ENCODE measurements at places on chromosomes 16 and 17. TPM values are rescaled to one million over a fixed set of nuclear protein-coding genes. Genes with fewer than 3 reads are reported as not detected.

Gene KIF18B
- total RNA-seq: 40.3 TPM

Gene WDR59
- total RNA-seq: 29.8 TPM

Gene MT4
- not detected for total RNA-seq

Gene NOG
- total RNA-seq: 0.78 TPM

Gene CD2BP2
- total RNA-seq: 66.8 TPM

Gene NPIPB9
- 2.5 TPM for total RNA-seq

Gene MT1F
- total RNA-seq: 29.3 TPM

Gene ANKFN1
- not detected for total RNA-seq

Gene MT1H
- not detected for total RNA-seq

Gene SULT1A2
- total RNA-seq: 0.19 TPM

Gene CDK3
- total RNA-seq: 4.6 TPM

Gene LRRC37A2
- total RNA-seq: 3.1 TPM

Gene HOXB4
- 0.06 TPM for total RNA-seq

Gene SLC16A13
- total RNA-seq: 7.5 TPM

Gene PYY
- not detected for total RNA-seq

Gene TOM1L1
- total RNA-seq: 34.4 TPM

Gene PRRT2
- 0.28 TPM for total RNA-seq

Gene FAM171A2
- 2.5 TPM for total RNA-seq

Gene LASP1
- 238 TPM for total RNA-seq

Gene CHD9NB
- 1.1 TPM for total RNA-seq

Gene CNGB1
- total RNA-seq: 0.49 TPM

Gene ABCC6
- 0.95 TPM for total RNA-seq

Gene FOXC2
- 4.9 TPM for total RNA-seq

Gene MRPS23
- total RNA-seq: 179 TPM

Gene ANKRD11
- total RNA-seq: 111 TPM

Gene PDE6G
- total RNA-seq: 2.0 TPM

Gene CCT6B
- total RNA-seq: 1.4 TPM

Gene EXOC3L1
- 0.29 TPM for total RNA-seq

Gene FBXO31
- 25.1 TPM for total RNA-seq

Gene PPP1R27
- total RNA-seq: 0.39 TPM

Gene NDUFAF8
- 232 TPM for total RNA-seq

Gene FOXF1
- not detected for total RNA-seq

Gene KRT39
- not detected for total RNA-seq

Gene KCNJ16
- 0.21 TPM for total RNA-seq

Gene GNG13
- total RNA-seq: not detected

Gene ZNF287
- total RNA-seq: 13.7 TPM

Gene NUDT16L1
- total RNA-seq: 26.7 TPM

Gene STH
- total RNA-seq: not detected

Gene PKMYT1
- total RNA-seq: 84.3 TPM

Gene MAP3K14
- 35.6 TPM for total RNA-seq

Gene ANKS4B
- total RNA-seq: 0.03 TPM

Gene TPSAB1
- not detected for total RNA-seq

Gene TEKT3
- 0.27 TPM for total RNA-seq

Gene CD300LB
- total RNA-seq: not detected

Gene USP43
- total RNA-seq: 4.0 TPM

Gene EVI2B
- total RNA-seq: not detected

Gene SHISA9
- total RNA-seq: 0.05 TPM

Data from A549 treated with Mapracorat at 1 μM for 4 hours (cell line).